Stimulated activated CD4-positive, alpha-beta T cell treated with anti-CD3 and anti-CD28 coated beads, Interleukin-2, amount 100 ng/mL, for 48 hours (primary cell): ENCODE measurements at places on chromosomes 4 and X.

- DNase-seq: no peak
Observed at GRCh38 chrX:28398342-28398741, 188.9 kb upstream of the IL1RAPL1 start.

- DNase-seq: no peak
Observed at GRCh38 chr4:174222266-174222872, 61.1 kb downstream of the FBXO8 start.

- DNase-seq: no peak
Observed at GRCh38 chr4:113732967-113733527, 28.5 kb downstream of the CAMK2D start.

DNA sequence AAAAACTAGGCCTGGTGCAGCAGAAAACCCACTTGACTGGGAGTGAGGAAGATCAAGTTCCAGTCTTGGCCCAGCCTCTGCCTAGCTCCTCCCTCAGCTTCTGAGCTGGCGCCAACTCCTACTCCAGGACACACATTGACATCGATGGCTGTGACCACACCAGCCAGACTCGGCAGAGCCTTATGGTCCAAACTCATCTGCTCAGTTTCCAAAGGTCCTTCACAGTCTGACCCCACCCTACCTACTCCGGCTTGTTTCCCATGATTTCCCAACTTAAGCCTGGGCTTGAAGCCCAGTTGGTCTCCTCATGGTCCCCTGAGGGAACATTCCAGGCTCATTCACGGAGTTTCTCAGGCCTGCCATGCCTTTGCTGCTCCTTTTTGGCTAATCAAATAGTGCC is 10.1 kb downstream of the ELF4 start:
- no peak for DNase-seq

- DNase-seq: no peak
Observed at GRCh38 chr4:147481577-147482109, 746 bp downstream of the EDNRA start.

DNA sequence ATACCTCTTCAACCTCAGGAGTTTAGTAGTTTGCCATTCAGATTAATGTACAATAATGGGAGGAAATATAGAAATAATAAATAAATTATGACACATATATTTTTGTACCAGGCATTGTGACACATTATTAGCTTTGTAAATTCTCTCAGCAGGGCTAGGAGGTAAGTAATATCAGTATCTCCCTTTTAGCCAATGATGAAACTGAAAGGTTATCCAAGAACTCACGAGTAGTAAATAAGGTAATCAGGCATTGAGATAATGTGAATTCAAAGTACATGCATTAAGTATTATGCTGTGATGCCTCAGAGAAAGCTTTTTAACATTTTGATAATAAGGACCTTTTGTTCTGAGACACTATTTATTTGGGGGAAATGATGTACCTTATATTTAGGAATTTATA is 5.3 kb upstream of the ARAP2 start:
- no peak for DNase-seq

- DNase-seq: no peak
Observed at GRCh38 chr4:70728091-70728490, 6.3 kb downstream of the RUFY3 start.

- no peak for DNase-seq
Observed at GRCh38 chrX:46819136-46819535, 17.7 kb upstream of the RP2 start.
